ENCODE measurements at places on chromosomes 12 and 14.

GRCh38 chr14:103808403-103809001, 38.9 kb downstream of the PPP1R13B start:
- peak; percentile 47 for DNase-seq

- DNase-seq, result no peak
Measured at GRCh38 chr12:43208627-43209026, 343.4 kb downstream of the ADAMTS20 start.

GRCh38 chr12:9378430-9378835, 170.2 kb upstream of the PZP start:
- no peak for DNase-seq

DNA sequence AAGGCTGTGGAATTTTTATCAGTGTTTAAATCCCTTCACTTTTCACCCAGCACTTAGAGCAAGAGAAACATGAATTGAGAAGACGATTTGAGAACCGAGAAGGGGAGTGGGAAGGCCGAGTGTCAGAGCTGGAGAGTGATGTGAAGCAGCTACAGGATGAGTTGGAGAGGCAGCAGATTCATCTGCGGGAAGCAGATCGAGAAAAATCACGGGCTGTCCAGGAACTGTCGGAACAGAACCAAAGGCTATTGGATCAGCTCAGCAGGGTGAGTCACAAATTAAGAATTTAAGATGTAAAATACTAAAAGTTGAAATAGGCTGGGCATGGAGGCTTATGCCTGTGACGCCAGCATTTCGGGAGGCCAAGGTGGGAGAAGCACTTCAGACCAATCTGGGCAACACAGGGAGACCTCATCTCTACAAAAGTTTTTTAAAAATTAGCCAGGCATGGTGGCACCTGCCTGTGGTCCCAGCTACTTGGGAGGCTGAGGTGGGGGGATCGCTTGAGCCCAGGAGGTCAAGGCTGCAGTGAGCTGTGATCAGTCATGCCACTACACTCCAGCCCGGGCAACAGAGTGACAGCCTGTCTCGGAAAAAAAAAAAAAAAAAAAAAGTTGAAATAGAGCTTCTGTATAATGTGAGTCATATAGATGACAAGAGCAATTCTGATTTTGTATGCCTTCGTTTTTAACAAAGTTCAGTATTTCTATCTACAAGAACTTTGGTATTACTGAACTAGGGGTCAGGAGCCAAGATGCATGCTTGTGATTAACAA, 9.6 kb downstream of the BICDL1 start:
- no peak for DNase-seq

DNA sequence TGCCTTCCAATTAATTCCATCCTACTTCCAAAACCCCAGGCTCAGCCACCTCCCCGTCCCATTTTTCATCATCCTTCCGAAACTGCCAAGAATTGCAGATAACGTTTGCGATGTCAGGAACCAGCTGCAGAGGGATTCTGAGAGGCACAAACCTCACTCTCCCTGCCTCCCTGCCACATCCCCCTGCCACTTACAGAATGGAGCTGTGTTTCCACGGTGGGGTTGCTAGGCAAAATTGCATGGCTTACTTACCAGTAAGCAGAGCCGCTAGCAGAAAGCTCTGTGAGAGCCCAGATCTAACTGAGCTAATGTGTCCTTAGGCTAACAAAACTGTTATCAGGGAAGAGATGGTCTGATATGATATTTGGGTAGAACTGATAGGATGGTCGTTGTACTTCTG, 127.4 kb downstream of the KCNK10 start:
- DNase-seq, result no peak

DNA sequence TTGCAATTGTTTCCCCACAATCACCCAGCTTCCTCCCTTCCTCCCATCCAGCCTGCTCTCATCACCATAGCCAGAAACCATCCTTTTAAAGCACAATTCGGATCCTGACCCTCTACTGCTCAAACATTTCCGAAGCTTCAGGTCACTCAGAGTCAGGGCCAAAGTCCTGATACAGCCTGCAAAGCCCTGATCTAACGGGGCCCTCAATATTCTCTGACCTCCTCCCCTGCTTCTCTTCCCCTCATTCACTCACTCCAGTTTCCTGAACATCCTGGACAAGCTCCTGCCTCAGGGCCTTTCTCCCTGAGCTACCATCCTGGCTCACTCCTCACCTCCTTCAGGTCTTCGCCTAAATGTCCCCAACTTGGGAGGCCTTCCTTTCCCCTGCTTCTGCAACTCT, 46.1 kb downstream of the PITPNM2 start:
- no peak for DNase-seq

- DNase-seq, result no peak
Measured at GRCh38 chr12:7162691-7163114, 26.8 kb upstream of the PEX5 start.

- no peak for DNase-seq
Measured at GRCh38 chr12:18551701-18552100, 186.1 kb downstream of the PLCZ1 start.

GRCh38 chr12:19185262-19185929, 55.9 kb downstream of the PLEKHA5 start:
- DNase-seq, result no peak

- DNase-seq, result no peak
Measured at GRCh38 chr12:20711846-20712245, 16.7 kb downstream of the SLCO1C1 start.

DNA sequence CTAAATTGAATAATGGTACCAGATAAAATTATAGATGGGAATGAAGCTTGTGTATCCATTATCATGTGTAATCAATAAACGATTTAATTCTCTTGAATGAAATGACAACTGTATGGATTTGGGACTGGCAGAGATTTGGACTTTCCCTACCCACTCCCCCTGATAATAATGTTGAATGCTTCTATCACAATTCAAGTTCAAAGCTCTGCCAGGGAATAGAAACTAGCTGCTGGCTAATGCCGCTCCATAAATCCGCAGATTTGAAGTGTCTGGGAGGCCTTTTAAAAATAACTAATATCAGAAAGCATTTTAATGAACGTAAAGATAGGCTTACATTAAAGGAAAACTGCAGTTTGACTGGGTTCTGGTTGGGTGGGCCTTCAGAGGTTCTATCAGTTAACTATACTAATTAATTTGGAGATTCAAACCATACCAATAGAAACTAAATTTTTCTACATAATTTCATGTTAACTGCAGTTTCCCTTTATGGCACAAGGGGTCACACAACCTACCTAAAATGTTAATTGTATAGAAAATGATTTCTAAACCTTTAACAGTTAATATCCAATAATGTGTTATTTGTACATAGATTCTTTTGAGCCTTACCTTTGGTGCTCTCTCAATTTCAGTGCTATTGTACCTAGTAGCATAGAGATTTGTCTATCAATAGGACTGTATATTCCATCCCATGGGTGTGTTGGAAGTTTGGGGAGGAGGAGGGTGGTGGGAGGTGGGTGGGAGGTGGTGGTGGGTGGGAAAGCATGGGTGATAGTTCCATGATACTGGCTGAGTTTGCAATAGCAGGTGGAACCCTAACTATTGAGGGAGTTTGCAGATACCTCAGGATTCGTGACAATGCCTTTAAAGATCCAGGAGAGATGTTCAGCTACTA, 4.9 kb downstream of the HNRNPA1 start:
- no peak for DNase-seq

DNA sequence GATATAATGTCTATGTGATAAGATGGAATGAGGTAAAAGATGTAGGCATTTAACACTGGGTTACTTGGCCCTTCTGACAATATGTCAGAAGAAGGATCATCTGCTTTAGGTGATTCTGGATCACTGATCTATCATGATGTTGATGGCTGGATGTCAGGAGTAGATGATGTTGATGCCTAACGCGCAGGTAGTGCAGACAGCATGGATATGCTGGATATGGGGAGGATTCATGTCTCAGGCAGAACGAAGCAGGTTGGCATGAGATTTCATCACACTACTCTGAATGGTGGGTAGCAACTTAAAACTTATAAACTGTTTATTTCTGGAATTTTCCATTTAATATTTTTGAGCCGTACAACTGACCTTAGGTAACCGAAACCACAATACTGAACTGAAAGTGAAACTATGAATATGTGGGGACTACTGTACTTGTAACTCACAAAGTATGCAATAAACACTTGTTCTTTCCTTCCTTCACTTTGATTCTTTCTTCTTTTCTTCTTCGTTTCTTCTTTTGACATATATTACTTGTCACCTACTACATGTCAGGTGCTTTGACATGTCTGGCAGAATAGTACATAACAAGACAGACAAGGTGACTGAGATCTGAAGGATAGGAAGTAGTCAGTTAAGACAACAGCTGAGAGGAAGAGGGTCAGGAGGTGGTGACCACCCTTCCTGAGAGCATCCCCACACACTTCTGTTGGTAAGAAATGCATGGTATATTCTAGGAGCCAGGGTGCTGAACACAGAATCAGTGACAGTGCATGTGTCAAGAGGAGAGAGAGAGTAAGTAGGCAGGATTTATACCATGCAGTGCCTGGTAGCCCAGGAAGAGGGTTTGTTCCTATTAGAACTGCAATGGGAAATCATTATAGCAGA, 238.8 kb downstream of the PPFIA2 start:
- no peak for DNase-seq

DNA sequence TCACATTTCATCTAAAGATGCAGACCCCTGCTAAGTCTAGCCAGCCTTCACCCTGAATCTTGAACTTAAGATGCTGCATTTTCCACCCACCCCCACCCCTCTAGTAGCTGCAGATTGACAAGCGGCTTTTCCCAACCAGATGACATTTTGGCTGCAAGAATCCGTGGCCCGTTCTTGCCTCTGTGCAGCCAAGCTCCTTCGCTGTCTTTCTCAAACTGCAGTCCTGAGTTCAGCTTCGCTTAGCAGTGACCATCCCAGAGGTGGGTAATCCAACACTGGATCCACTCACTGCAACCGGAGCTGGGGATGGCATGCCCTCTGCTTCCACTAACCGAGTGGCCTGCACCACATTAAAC, 765 bp upstream of the NFYB start:
- no peak for DNase-seq

DNA sequence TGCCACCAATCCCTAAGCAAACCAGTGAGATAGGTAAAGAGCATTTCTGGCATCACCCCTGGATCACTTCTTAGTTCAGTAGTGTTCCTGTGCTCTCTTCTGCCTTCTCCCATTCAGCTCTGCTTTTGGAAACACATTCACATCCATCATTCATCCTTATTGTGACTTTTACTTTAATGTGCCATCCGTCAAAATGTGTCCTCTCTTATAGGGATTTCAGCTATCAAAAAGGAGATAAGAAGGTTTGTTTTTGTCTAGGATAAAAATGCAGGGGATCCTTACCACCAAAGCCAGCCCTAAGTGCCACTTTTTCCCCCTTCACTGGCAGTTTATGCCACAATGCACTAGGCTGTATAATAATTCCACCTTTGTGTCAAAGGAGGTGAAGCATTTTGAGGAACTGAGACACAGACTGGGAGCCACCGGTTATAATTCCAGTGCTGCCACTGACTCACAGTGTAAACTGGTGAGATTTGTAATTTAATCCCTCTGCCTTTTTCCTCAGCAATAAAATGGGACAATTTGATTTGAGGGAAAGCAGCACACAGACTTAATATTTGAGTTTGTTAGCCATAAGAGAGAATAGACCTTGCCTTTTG, 158.6 kb downstream of the PAX9 start:
- no peak for DNase-seq

- peak; percentile 39 for DNase-seq
Measured at GRCh38 chr12:57214398-57214781, 2.2 kb upstream of the NXPH4 start.

DNA sequence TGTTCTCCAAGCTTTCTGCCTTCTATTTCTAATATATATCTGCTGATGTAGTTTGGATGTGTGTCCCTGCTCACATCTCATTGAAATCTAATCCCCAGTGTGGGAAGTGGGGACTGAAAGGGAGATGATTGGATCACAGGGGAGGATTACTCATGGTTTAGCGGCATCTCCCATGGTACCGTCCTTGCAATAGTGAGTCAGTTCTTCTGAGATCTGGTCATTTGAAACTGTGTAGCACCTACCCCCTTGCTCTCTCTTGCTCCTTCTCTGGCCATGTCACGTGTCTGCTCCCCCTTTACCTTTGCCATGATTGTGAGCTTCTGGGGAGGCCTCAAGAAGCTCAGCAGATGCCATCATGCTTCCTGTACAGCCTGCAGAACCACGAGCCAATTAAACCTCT, 26.2 kb upstream of the ALX1 start:
- DNase-seq, result no peak

- no peak for DNase-seq
Measured at GRCh38 chr14:93713726-93714405, 74.4 kb downstream of the PRIMA1 start.
